ENCODE measurements at places on chromosomes 2 and 18. TPM values are rescaled to one million over a fixed set of nuclear protein-coding genes. Genes with fewer than 3 reads are reported as not detected.

ABCG8 gene
- total RNA-seq, result not detected

CFAP65 gene
- total RNA-seq, result 0.20 TPM

WBP1 gene
- 22.0 TPM for total RNA-seq

NT5C1B gene
- not detected for total RNA-seq

LONRF2 gene
- under 0.01 TPM for total RNA-seq

ACVR1C gene
- total RNA-seq, result not detected

GREB1 gene
- total RNA-seq, result 1.1 TPM
